IgD-negative memory B cell (primary cell): ENCODE measurements at places on chromosomes 3 and 15. TPM values are rescaled to one million over a fixed set of nuclear protein-coding genes. Genes with fewer than 3 reads are reported as not detected.

The ALDH1A3 gene
- polyA plus RNA-seq: not detected

The CCR9 gene
- polyA plus RNA-seq: 6.3 TPM

The SLC12A6 gene
- 8.7 TPM for polyA plus RNA-seq

The BSN gene
- 0.05 TPM for polyA plus RNA-seq

The DUOX2 gene
- polyA plus RNA-seq: not detected

The GOLGA8J gene
- not detected for polyA plus RNA-seq

The HCN4 gene
- polyA plus RNA-seq: not detected

The UNC45A gene
- 65.3 TPM for polyA plus RNA-seq

The DAPK2 gene
- polyA plus RNA-seq: 7.7 TPM

The CLDN16 gene
- not detected for polyA plus RNA-seq

The GOLGA8S gene
- not detected for polyA plus RNA-seq

The GATM gene
- 17.8 TPM for polyA plus RNA-seq

The SCN5A gene
- not detected for polyA plus RNA-seq

The SOX14 gene
- polyA plus RNA-seq: not detected
